Activated CD4-positive, alpha-beta T cell treated with anti-CD3 and anti-CD28 coated beads, Interleukin-2, amount 10 ng/mL, durations not matched to agents 24 days and 14 days (primary cell): ENCODE measurements at places on chromosomes 6 and 20.

DNA sequence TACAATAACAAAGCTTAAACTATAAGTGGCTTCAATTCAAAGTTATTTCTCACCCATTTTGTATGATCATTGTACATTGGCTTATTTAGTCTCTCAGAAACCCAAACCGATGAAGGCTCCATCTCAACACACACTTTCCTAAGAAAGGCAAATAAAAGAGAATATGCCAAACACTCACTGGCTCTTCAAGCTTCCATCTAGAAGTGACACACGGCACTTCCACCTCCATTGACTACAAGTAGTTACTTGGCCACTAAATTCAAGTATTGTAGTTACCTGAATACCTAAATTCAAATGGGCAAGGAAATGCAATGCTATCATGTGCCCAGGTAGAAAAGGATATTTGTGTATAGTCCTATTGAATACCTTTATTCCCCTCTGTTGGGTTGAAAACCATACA, 170.6 kb downstream of the OGFRL1 start:
- no peaks in the 10 kb centered on the region for H3K36me3 ChIP-seq
- no peak overlapping the region for H3K4me3 ChIP-seq
- H3K27me3 ChIP-seq = no peaks in the 10 kb centered on the region
- no peaks in the 10 kb centered on the region for H3K4me1 ChIP-seq

DNA sequence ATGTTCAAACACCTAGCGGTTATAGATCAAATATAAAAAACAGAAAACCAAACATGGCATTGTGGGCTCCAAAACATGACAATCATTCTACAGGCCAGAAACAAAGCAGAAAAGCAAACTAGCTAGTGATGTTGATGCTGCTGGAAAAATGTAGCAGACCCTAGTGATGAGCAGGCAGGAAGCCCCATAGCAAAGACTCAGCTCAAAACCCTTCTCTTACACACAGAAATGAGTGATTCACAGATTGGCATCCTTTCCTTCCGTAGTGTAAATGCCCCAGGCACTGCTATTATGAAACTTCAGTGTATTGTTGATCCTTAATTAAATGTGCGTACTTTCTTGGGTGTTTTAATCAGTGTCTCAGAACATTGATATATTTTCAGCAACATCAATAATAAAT, 425.1 kb downstream of the UTRN start:
- no peaks in the 10 kb centered on the region for H3K27me3 ChIP-seq
- H3K4me1 ChIP-seq = peaks cover 1% of the 10 kb centered on the region
- H3K27ac ChIP-seq = no peak overlapping the region
- H3K36me3 ChIP-seq = peaks cover 9% of the 10 kb centered on the region

GRCh38 chr6:149152521-149152920, 165.0 kb upstream of the TAB2 start:
- peak overlapping the region; percentile 71 for H3K4me3 ChIP-seq
- H3K36me3 ChIP-seq = peaks cover 57% of the 10 kb centered on the region
- DNase-seq = peak; percentile 59
- H3K4me1 ChIP-seq = peaks cover 79% of the 10 kb centered on the region

DNA sequence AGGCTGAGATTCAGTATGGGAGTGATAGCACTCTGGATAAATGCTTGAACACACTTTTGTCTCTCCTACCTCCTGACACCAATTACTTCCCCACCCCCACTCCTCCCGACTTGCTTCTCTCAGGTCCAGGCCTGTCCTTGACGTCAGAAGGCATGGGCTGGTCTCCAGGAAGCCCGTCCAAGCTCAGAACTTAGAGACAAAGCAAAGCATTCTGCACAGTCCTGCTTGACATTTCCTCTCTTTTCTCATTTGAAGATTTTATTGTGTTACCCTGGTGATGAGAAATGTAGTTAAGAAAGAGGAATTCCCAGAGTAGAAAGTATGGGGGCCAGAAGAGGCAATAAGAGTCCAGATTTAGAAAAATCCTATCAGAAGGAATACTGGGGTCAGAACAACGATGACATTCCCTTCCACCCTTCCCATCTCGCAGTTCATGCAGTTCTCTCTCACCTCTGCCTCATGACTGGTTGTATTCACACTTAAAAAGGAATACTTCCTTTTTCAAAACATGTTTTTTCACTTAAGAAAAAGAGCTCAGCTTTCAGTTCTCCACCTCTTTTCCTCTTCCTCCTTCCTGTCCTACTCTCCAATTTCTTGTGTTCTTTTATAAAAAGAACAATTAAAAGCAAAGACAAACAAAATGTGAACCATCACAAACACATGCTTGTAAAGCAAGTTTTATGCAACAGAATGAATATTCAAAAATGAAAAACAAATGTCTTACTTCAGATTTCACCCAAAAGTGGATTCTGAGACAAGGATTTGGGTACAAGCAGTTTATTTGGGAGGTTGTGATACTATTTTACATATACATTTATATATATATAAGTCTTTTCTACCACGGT, 18.5 kb upstream of the FAM184A start:
- H3K36me3 ChIP-seq = no peaks in the 10 kb centered on the region
- H3K27ac ChIP-seq = no peak overlapping the region
- H3K4me3 ChIP-seq = no peak overlapping the region
- H3K27me3 ChIP-seq = peaks cover 1% of the 10 kb centered on the region
- no peak for DNase-seq

DNA sequence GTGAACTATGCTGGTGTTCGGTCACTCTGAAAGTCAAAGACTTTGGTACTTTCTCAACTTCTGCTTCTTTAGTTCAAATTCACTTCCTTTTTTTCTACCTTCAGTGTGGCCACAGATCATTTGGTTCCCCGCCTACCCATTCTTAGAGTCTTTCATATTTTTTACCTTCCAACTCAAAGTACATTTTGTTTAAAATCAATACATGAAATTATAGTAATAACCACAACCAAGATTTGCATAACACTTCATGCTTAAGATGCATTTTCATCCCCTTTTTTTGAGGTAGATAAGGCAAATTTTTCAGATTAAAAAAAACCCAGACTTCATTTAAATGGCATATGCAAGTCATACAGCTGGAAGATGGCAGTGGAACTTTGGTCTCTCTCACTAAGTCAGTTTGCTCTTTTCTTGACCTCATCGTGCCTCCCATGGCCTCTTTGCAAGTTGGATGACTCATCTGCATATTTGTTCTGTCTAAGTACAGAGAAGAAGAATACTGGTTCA, 11.9 kb upstream of the CNR1 start:
- no peak overlapping the region for H3K4me3 ChIP-seq
- DNase-seq = no peak
- peaks cover 6% of the 10 kb centered on the region for H3K27me3 ChIP-seq
- no peak overlapping the region for H3K27ac ChIP-seq

- no peak overlapping the region for H3K27ac ChIP-seq
- H3K27me3 ChIP-seq = no peaks in the 10 kb centered on the region
- peaks cover 29% of the 10 kb centered on the region for H3K36me3 ChIP-seq
- H3K4me1 ChIP-seq = peaks cover 24% of the 10 kb centered on the region
- no peak for DNase-seq
- H3K4me3 ChIP-seq = no peak overlapping the region
Observed at GRCh38 chr6:135870722-135871121, 19.2 kb downstream of the PDE7B start.

- H3K4me1 ChIP-seq = no peaks in the 10 kb centered on the region
- no peak for DNase-seq
- no peaks in the 10 kb centered on the region for H3K36me3 ChIP-seq
- H3K27me3 ChIP-seq = no peaks in the 10 kb centered on the region
- H3K27ac ChIP-seq = no peak overlapping the region
Observed at GRCh38 chr20:10609770-10610169, 64.0 kb downstream of the JAG1 start.

DNA sequence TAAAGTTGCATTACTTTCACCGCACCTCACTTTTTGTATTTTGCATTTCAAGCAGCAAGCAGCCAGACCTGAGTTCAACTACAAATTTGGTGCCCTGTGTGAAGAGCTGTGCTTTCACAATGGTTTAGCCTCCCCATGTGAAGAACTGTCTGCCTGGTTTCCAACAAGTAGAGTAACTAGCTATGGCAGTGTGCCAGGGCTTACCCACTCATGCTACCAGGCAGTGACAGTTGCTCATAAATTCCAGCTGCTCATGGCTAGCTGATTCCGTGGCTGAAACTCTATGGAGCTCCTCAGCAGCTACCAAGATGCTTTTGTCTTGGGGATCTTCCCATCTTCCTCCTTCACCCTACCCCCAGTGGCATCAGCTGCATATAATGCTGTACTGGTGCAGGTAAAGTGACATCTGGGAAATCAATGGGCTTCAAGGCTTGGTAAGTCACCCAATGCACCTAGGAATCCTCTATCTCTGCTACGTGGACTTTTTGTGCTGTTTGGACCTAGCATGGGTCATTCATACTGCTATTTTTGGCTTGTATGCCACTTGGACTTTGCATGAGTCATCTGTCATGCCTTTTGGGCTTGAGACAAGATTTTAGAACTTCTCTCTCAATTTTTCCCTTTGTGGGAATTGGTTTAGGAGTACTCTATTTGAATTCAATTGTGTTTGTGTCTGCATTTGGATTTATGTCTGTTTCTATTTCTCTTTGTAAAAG, 176.5 kb upstream of the GJE1 start:
- H3K4me1 ChIP-seq = no peaks in the 10 kb centered on the region
- no peak overlapping the region for H3K27ac ChIP-seq
- no peak overlapping the region for H3K4me3 ChIP-seq
- no peaks in the 10 kb centered on the region for H3K36me3 ChIP-seq
- H3K27me3 ChIP-seq = no peaks in the 10 kb centered on the region

DNA sequence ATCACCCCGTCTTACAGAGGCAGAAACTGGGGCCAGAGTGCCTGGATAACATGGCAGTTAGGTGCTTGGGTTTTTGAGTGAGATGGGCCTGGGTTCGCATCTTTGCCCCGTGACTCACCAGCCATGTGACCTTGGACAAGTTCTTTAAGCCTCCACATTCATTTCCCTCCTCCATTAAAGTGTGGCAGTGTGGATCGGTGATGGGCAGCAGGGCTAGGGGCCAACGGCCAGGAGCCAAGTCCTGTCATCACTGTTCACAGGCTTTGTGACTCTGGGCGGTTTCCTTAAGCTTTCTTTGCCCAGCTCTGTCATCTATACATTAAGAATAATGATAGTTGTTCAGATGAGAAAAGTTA, 85.5 kb upstream of the PMEPA1 start:
- peaks cover 4% of the 10 kb centered on the region for H3K27me3 ChIP-seq
- no peak for DNase-seq
- no peaks in the 10 kb centered on the region for H3K36me3 ChIP-seq
- H3K4me1 ChIP-seq = no peaks in the 10 kb centered on the region
- no peak overlapping the region for H3K4me3 ChIP-seq
- H3K27ac ChIP-seq = no peak overlapping the region

GRCh38 chr20:3798373-3798768, 2.3 kb downstream of the CDC25B start:
- H3K36me3 ChIP-seq = peaks cover 48% of the 10 kb centered on the region
- H3K4me1 ChIP-seq = peaks cover 52% of the 10 kb centered on the region
- H3K27me3 ChIP-seq = no peaks in the 10 kb centered on the region
- H3K27ac ChIP-seq = peak overlapping the region; percentile 92
- peak overlapping the region; percentile 97 for H3K4me3 ChIP-seq

- H3K27me3 ChIP-seq = no peaks in the 10 kb centered on the region
- H3K4me1 ChIP-seq = peaks cover 18% of the 10 kb centered on the region
- peaks cover 4% of the 10 kb centered on the region for H3K36me3 ChIP-seq
- no peak overlapping the region for H3K27ac ChIP-seq
Observed at GRCh38 chr20:4959592-4959991, 41.7 kb downstream of the SLC23A2 start.

GRCh38 chr6:166483573-166484250, 101.0 kb upstream of the MPC1 start:
- peaks cover 13% of the 10 kb centered on the region for H3K4me1 ChIP-seq
- H3K36me3 ChIP-seq = peaks cover 11% of the 10 kb centered on the region
- H3K4me3 ChIP-seq = no peak overlapping the region
- no peaks in the 10 kb centered on the region for H3K27me3 ChIP-seq
- no peak for DNase-seq

GRCh38 chr20:62320581-62321354, 18.0 kb downstream of the ADRM1 start:
- H3K36me3 ChIP-seq = no peaks in the 10 kb centered on the region
- no peak overlapping the region for H3K4me3 ChIP-seq
- H3K4me1 ChIP-seq = no peaks in the 10 kb centered on the region

DNA sequence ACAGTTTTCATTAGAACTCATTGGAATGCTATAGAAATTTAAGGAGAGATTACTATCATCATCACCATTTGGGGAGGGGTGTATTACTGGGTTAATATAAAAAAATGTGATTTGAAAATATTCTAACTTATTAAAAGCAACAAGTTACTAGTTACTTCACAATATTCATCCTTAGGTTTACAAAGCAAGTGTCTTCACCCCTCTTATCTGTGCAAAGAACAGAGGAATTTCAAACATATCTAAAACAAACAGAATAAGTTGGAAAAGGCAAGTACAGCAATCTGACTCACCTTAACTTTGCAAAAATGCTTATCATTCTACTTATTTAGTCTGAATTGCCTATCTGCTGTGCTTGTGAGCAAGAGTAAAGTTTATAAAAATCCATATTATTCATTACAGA, 32.9 kb downstream of the DCBLD1 start:
- DNase-seq = no peak
- no peaks in the 10 kb centered on the region for H3K36me3 ChIP-seq
- H3K27ac ChIP-seq = no peak overlapping the region
- H3K4me1 ChIP-seq = no peaks in the 10 kb centered on the region

DNA sequence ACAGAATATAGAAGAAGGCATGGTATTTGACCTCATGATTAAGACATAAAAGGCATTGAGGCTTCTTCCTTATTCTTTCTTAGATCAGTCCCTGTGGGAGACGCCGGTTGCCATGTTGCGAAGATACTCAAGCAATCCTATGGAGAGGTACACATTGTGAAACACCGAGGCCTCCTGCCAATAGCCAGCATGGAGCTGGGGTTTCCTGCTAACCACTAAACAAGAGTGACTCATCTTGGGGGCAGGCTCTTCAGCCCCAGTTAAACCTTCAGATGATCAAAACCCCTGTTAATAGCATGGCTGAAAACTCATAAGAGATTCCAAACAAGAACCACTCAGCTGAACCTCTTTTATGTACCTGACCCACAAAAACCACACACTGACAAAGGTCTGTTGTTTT, 478.8 kb downstream of the CD83 start:
- H3K4me1 ChIP-seq = peaks cover 5% of the 10 kb centered on the region
- H3K36me3 ChIP-seq = no peaks in the 10 kb centered on the region
- H3K27ac ChIP-seq = no peak overlapping the region
- no peak for DNase-seq

DNA sequence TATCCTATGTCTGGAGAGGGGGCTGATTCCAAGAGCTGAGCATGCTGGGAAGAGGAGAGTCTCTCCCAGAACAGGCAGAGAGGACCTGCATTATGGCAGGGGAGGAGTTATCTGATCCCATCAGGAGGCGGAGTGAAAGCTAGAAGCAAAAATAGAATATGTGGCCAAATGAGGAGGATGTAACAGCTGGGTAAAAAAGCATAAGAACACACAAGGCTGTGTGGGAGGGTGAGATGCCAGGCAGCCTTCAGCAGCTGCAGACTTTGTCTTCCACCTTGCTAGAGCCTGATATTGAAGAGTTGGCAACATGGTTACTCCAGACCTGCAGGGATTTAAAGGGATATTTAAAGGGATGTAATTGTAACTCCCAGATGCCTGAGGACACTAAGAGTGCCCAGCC, 167.1 kb downstream of the PTPRT start:
- H3K4me3 ChIP-seq = no peak overlapping the region
- H3K36me3 ChIP-seq = no peaks in the 10 kb centered on the region
- no peaks in the 10 kb centered on the region for H3K27me3 ChIP-seq
- no peak overlapping the region for H3K27ac ChIP-seq

- H3K27ac ChIP-seq = no peak overlapping the region
- peaks cover 15% of the 10 kb centered on the region for H3K36me3 ChIP-seq
- H3K4me3 ChIP-seq = no peak overlapping the region
- no peaks in the 10 kb centered on the region for H3K27me3 ChIP-seq
- H3K4me1 ChIP-seq = peaks cover 8% of the 10 kb centered on the region
Observed at GRCh38 chr6:87483929-87484328, 11.2 kb downstream of the SLC35A1 start.

- H3K36me3 ChIP-seq = peaks cover 3% of the 10 kb centered on the region
- no peaks in the 10 kb centered on the region for H3K27me3 ChIP-seq
- no peak for DNase-seq
- peaks cover 20% of the 10 kb centered on the region for H3K4me1 ChIP-seq
- no peak overlapping the region for H3K27ac ChIP-seq
- H3K4me3 ChIP-seq = no peak overlapping the region
Observed at GRCh38 chr6:144661116-144661806, 376.1 kb downstream of the UTRN start.
